ENCODE measurements at places on chromosomes 4 and X.

DNA sequence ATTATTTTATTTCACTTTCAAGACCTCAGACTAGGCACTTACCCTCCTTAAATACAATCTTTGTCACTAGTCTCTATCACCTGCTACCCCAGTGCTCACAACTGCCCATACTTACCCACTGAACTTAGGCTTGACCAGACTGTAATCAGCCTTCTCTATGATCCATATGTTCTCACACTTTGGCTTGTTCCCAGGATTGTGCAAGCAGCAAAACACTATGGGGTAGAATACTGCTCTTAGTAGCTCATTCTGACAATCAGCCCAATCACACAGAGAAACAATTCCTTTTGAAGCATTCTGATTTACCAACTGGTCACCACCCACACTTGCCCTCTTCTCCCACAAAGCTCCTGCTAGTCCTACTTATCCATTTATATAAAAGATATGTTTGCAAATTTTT, 878.3 kb downstream of the FSTL5 start:
- DNase-seq = no peak

GRCh38 chrX:16979226-16979625, 32.8 kb downstream of the REPS2 start:
- DNase-seq = no peak

GRCh38 chr4:102478186-102478585, 23.0 kb upstream of the NFKB1 start:
- DNase-seq = no peak

DNA sequence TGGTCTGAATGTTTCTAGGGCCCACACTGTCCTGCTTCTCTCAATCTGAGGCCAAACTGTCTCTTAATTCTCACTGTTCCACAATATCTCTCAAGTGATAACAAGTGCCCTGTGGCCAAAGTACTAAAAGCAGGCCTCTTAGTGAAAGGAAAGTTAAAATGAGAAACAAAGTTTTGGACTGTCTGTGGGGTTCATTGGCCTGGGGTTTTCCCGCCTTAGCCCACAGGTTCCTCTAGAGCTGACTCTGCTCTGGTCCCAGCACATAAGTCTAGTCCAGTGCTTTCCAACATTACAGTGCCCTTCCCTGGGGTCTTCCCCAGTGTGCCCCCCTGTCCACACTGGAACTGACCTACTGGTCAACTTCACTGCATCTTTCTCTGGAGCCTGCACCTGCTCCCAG, 6.3 kb downstream of the MAGEB1 start:
- DNase-seq = no peak

DNA sequence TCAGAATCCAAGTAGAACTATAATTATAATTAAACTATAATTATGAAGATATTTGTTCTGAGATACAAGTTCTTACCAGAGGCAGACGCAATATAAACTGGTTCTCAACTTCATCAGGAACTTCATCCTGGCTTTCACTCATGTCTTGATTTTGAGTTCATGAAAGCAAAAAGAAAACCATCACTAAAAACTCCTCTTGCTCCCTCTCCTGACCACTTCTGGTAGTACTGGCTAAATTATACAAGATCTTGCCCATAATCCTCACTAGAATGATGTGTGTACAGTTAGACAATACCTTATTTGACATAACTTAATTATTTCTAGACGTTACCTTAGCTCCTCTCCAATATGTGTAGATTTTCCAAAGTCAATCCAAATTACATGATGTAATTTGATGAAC, 3.7 kb downstream of the TAF7L start:
- DNase-seq = no peak

GRCh38 chr4:12979797-12980196, 504.3 kb downstream of the RAB28 start:
- no peak for DNase-seq

- DNase-seq = no peak
These were observed 73.6 kb downstream of the STK32B start for GRCh38 chr4:5124876-5125275.

GRCh38 chrX:113048480-113048879, 207.8 kb upstream of the AMOT start:
- no peak for DNase-seq

Data from NCI-H2081 treated with DMSO at 0.1 percent for 48 hours (cell line).